ENCODE measurements at places on chromosomes 2 and 18. TPM values are rescaled to one million over a fixed set of nuclear protein-coding genes. Genes with fewer than 3 reads are reported as not detected.

DNA sequence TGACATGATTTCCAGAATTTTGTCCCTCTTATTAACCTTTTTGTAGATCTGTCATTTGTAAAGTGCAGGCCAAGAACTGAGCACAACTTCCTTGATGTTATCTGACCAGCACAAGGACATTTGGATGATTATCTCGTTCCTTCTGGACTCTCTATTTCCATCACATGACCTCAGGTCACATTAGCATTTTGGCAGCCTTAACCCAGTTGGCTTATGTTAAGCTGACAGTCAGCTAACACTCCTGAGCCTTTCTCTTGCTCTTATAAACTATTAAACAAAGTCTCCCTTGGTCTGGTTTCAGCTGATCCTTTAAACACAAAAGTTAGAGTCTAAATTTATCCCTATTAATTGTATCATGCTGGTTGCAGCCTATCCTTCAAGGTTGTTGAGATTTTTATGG lies 167.2 kb upstream of the RBBP8 start:
- no peaks in the 10 kb centered on the region for H3K4me1 ChIP-seq
- H3K36me3 ChIP-seq, result no peaks in the 10 kb centered on the region
- H3K4me3 ChIP-seq, result no peak overlapping the region
- DNase-seq, result no peak

- H3K4me1 ChIP-seq, result no peaks in the 10 kb centered on the region
- no peak for DNase-seq
- H3K36me3 ChIP-seq, result no peaks in the 10 kb centered on the region
- no peaks in the 10 kb centered on the region for H3K27me3 ChIP-seq
- H3K4me3 ChIP-seq, result no peak overlapping the region
- no peak overlapping the region for H3K27ac ChIP-seq
Observed at GRCh38 chr2:154402213-154402612, 296.3 kb upstream of the KCNJ3 start.

- H3K27ac ChIP-seq, result no peak overlapping the region
- no peaks in the 10 kb centered on the region for H3K27me3 ChIP-seq
- no peak for DNase-seq
- H3K4me1 ChIP-seq, result peaks cover 19% of the 10 kb centered on the region
- H3K4me3 ChIP-seq, result no peak overlapping the region
- peaks cover 4% of the 10 kb centered on the region for H3K36me3 ChIP-seq
Observed at GRCh38 chr2:85988175-85988913, 99.6 kb upstream of the ST3GAL5 start.

The SEH1L gene
- total RNA-seq, result 50.9 TPM

The ERFE gene
- not detected for total RNA-seq

The DPYSL5 gene
- total RNA-seq, result not detected

- no peaks in the 10 kb centered on the region for H3K36me3 ChIP-seq
- DNase-seq, result no peak
- no peaks in the 10 kb centered on the region for H3K4me1 ChIP-seq
- no peak overlapping the region for H3K27ac ChIP-seq
Observed at GRCh38 chr2:236895497-236895896, 190.2 kb upstream of the COPS8 start.

The AGXT gene
- not detected for total RNA-seq

GRCh38 chr18:36064027-36064808 lies 3.1 kb downstream of the RPRD1A start:
- DNase-seq, result no peak
- no peak overlapping the region for H3K4me3 ChIP-seq
- no peaks in the 10 kb centered on the region for H3K27me3 ChIP-seq
- H3K36me3 ChIP-seq, result peaks cover 20% of the 10 kb centered on the region

The G6PC2 gene
- total RNA-seq, result not detected

GRCh38 chr2:66439812-66440542 lies 5.1 kb downstream of the MEIS1 start:
- peaks cover 2% of the 10 kb centered on the region for H3K36me3 ChIP-seq
- H3K27me3 ChIP-seq, result peaks cover 73% of the 10 kb centered on the region
- no peak for DNase-seq
- no peak overlapping the region for H3K4me3 ChIP-seq

- no peak for DNase-seq
- H3K4me3 ChIP-seq, result no peak overlapping the region
- no peaks in the 10 kb centered on the region for H3K4me1 ChIP-seq
- no peaks in the 10 kb centered on the region for H3K36me3 ChIP-seq
- no peak overlapping the region for H3K27ac ChIP-seq
- peaks cover 2% of the 10 kb centered on the region for H3K27me3 ChIP-seq
Observed at GRCh38 chr2:120904830-120905234, 169.2 kb downstream of the GLI2 start.

The CPO gene
- not detected for total RNA-seq

DNA sequence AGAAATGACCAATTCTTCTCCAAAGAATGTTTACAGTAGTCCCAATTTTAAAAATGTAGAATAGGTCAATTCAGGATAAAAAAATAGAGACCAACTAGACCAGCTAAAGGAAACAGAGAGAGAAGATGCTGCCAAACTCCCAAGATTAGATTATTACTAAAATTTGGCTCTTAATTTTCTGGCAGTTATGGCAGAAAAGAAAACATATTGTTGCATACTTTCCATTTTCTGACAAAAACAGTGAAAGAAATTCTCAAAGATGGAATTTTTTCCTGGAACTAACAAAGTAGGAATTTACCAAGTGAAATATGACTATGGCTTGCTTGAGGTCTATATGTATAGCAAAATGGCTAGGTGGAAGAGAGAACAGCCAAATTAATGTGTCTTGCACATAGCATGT lies 138.3 kb upstream of the STK17B start:
- H3K4me1 ChIP-seq, result peaks cover 5% of the 10 kb centered on the region
- H3K27me3 ChIP-seq, result no peaks in the 10 kb centered on the region
- H3K36me3 ChIP-seq, result peaks cover 1% of the 10 kb centered on the region
- no peak overlapping the region for H3K4me3 ChIP-seq
- H3K27ac ChIP-seq, result no peak overlapping the region
- DNase-seq, result no peak

The TMEM37 gene
- total RNA-seq, result not detected

- H3K27me3 ChIP-seq, result peaks cover 10% of the 10 kb centered on the region
- H3K4me1 ChIP-seq, result no peaks in the 10 kb centered on the region
- H3K4me3 ChIP-seq, result no peak overlapping the region
- no peak overlapping the region for H3K27ac ChIP-seq
- no peaks in the 10 kb centered on the region for H3K36me3 ChIP-seq
- no peak for DNase-seq
Observed at GRCh38 chr2:219722276-219722879, 94.9 kb downstream of the SLC4A3 start.

The SERPINB12 gene
- not detected for total RNA-seq

DNA sequence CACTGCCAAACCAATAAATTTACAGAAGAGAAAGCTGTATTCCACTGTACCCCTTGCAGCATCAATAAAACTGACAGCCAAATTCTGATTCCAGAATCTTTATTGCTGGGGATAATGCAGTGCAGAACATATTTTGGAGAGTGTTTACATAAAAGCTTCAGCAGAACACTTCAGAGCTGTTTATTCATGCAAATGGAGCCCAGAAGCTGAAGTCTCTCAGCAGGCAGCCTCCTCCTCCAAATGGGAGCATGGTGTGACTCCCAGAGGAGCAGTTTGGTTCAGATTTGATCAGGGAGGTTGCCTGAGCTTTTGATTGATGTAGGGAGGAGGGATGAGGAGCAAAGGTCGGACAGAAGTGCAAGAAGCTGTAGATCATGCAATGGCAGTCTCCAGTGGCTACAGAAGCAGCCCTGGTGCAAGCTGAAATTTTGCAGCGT lies 22.4 kb downstream of the LHCGR start:
- peaks cover 2% of the 10 kb centered on the region for H3K27me3 ChIP-seq
- H3K27ac ChIP-seq, result no peak overlapping the region
- DNase-seq, result no peak
- no peaks in the 10 kb centered on the region for H3K36me3 ChIP-seq

DNA sequence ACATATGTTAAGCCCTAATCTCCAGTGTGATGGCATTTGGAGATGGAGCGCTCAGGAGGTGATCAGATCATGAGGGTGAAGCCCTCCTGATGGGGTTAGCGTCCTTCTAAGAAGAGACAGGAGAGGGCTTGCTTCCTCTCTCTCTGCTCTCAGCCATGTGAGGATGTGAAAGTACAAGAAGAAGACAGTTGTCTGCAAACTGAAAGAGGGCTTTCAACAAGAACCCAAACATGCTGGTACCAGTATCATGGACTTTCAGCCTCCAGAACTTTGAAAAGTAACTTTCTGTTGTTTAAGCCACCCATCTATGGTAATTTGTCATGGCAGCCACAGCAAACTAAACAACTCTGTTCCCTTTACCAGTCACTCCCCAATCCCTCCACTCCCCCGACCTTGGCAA lies 47.4 kb downstream of the CACNB4 start:
- no peak overlapping the region for H3K27ac ChIP-seq
- H3K36me3 ChIP-seq, result no peaks in the 10 kb centered on the region
- H3K27me3 ChIP-seq, result peaks cover 13% of the 10 kb centered on the region
- H3K4me3 ChIP-seq, result no peak overlapping the region
- H3K4me1 ChIP-seq, result no peaks in the 10 kb centered on the region

DNA sequence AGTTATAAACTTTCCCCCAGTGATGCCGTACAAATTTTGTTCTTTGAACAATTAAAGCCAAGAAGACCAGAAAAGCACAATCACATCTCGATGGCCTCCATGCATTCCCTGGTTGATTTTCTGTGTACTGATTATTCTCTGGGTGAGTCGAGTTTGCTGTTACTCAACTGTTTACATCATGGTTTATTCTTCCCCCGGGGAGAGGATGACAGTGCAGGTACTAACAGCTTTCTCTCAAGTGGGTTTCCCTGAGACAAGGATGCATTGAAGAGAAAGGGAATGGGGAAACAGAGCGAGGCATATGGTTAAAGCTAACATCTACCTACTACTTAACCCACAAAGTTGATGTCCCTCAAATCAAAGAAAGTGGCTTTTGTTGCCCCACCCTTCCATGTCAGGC lies 410.8 kb upstream of the FANCL start:
- DNase-seq, result no peak
- no peak overlapping the region for H3K4me3 ChIP-seq
- H3K27me3 ChIP-seq, result peaks cover 3% of the 10 kb centered on the region
- no peaks in the 10 kb centered on the region for H3K4me1 ChIP-seq

DNA sequence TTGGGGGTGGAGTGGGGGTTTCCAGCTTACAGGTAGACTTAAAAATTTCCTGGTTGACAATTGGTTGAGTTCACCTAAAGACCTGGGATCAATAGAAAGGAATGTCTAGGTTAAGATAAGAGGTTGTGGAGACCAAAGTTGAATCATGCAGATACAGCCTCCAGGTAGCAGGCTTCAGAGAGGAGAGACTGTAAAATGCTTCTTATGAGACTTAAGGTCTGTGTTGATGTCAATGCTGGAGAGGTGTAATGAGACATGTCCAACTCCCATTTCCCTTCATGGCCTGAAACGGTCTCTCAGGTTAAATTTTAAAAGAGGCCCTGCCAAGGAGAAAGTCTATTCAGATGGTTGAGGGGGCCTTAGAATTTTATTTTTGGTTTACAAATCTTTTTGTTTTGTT lies 38.5 kb upstream of the RND3 start:
- no peak overlapping the region for H3K4me3 ChIP-seq
- H3K36me3 ChIP-seq, result no peaks in the 10 kb centered on the region
- no peaks in the 10 kb centered on the region for H3K27me3 ChIP-seq
- H3K27ac ChIP-seq, result no peak overlapping the region

The FKBP1B gene
- total RNA-seq, result 4.6 TPM

GRCh38 chr2:235343156-235343774 lies 150.6 kb upstream of the AGAP1 start:
- no peaks in the 10 kb centered on the region for H3K36me3 ChIP-seq
- H3K4me3 ChIP-seq, result no peak overlapping the region
- H3K4me1 ChIP-seq, result no peaks in the 10 kb centered on the region
- peaks cover 3% of the 10 kb centered on the region for H3K27me3 ChIP-seq

The MTCL1 gene
- total RNA-seq, result 0.41 TPM

The PDE11A gene
- not detected for total RNA-seq

DNA sequence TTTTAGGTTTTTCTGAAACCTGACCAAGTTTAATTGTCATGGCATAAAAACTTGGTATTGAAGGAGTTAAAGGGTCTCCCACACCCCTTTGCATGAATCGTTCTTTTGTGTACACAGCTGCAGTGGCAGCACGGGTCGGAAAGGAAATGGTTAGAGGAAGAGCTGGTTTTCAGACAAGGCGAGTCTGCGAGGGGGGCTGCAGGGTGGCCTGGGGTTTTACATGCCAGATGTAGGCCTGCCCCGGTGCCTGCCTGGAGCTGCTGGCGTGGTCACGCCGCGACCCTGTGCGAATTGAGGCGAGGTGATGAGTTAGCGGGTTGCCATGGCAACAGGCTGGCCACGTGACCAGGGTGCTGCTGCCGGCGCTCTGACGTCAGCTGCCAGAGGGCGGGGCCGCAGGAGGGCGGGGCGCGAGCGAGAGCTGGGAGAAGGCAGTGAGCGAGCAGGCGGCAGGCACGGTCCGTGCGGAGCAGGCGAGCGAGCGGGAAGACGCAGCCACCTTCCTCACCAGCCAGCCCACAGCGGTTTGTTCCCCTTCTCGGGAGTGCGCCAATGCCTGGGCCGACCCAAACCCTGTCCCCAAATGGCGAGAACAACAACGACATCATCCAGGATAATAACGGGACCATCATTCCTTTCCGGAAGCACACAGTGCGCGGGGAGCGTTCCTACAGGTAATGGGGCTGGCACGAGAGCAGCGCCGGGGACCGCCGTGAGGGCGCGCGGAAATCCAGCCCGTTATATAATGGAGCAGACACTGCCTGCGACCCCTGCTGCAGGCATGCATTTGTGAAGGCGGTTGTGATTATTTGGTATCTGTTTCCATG lies at the start of gene MAPRE2:
Gene MAPRE2 (plus strand): TSS at position 426 of the 827 bp plus-strand sequence. CDS start 127 bp downstream, at position 553.
- H3K4me3 ChIP-seq, result peak within 1 kb of the TSS; percentile 96
- peak; percentile 99 for DNase-seq
- H3K27me3 ChIP-seq, result no peaks in the 10 kb centered on the region
- peaks cover 55% of the 10 kb centered on the region for H3K4me1 ChIP-seq
- H3K36me3 ChIP-seq, result peaks cover 3% of the 10 kb centered on the region
- peak within 1 kb of the TSS; percentile 99 for H3K27ac ChIP-seq

DNA sequence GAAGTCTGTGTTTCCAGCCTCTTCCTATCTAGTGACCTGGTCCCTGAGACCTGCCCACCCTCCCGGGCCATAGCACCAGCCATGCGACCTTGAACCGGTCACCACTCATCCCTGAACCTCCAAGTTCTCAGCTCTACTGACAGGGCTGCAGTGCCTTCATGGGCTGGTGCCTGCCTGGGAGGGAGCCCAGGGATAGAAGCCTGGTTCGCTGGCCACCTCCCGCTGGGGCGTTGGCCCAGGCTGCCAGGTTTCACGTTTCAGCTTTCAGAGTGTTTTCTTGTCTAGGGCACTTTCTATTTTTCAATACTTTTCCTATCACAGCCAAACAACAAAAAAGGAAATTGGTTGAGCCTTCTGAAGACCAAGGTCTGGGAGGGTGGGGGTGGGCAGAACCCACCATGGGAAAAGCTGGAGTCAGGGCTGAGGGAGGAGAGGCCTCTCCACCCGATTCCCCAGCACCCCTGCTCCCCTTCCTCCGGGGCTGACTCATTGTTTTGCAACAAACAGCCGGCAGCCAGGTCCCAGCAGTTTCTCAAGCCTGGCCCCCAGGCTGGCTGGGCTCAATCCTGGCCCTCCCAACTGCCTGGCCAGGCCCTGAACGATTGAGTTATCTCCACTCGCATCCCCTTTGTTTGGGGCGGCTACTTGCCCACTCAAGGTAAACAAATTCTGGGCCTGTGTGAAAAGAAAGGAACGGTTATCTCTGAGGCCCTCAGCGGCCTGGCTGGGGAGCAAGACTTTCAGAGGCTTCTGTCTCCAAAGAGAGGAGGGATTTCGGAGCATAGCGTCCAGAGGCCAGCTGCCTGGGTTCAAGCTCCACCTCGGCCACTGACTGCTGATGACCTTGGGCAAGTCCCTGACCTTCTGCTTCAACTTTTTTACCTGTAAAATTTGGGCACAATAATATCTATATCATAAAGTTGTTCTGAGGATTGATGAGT lies 47.5 kb downstream of the ZFP36L2 start:
- no peaks in the 10 kb centered on the region for H3K27me3 ChIP-seq
- H3K36me3 ChIP-seq, result no peaks in the 10 kb centered on the region
- peaks cover 51% of the 10 kb centered on the region for H3K4me1 ChIP-seq
- no peak overlapping the region for H3K4me3 ChIP-seq
